Hematopoietic multipotent progenitor cell treated with erythropoietin and hydrocortisone succinate and interleukin-3 and kit ligand, for 15 days (in vitro differentiated cells): ENCODE measurements at places on chromosomes 12 and 14.

GRCh38 chr14:27739657-27740156 is 1026.9 kb upstream of the FOXG1 start:
- DNase-seq, result no peak

GRCh38 chr12:121182222-121182893 is 27.6 kb upstream of the P2RX4 start:
- DNase-seq, result no peak

- DNase-seq, result no peak
Measured at GRCh38 chr12:1544996-1545700, 49.2 kb downstream of the FBXL14 start.

- DNase-seq, result no peak
Measured at GRCh38 chr14:34081576-34082136, 130.8 kb upstream of the EGLN3 start.

- no peak for DNase-seq
Measured at GRCh38 chr14:101501858-101502615, 59.3 kb upstream of the DIO3 start.
